ENCODE measurements at places on chromosomes 13 and 19.

GRCh38 chr13:40464337-40465014 is 202.0 kb downstream of the FOXO1 start:
- no peak for DNase-seq

DNA sequence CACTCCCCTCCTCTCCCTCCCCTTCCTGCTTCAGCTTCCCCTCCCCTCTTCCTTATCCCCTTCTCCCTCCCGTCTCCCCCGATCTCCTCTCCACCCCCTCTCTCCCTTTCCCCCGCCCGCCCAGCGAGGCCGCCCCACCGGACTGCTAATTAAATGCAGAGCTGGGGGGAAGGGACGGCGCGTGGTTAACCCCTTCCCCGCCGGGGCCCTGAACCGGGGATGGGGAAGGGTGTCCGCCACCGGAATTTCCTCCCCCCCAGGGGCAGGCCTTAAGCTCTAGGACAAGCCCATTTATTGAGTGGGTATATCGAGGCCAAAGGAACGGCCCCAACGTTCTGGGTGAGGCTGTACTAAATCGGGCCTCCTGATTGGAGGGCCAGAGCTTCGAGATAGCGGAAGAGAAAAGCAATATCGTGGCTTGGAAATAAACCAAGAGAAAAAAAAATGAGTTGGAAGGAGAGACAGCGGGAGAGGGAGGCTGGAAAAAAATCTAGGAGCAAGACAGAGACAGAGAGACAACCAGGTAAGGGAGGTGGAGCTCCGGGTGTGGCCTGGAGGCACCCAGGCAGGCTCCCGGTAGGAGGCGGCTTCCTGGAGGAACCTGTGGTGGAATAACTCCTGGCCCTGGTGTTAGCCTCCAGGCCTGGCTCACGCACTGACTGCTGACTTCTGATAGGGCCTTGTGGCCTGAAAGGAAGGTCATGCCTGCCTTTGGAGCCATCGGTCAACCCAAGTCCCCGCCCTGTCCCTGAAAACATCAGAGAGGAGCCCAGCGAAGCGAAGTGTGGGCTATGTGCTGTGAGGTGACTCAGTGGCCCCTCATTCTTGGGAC is 11.6 kb upstream of the JUND start:
- peak; percentile 80 for DNase-seq

- DNase-seq, result peak; percentile 5
Observed at GRCh38 chr13:31476266-31476665, 263.1 kb upstream of the RXFP2 start.

DNA sequence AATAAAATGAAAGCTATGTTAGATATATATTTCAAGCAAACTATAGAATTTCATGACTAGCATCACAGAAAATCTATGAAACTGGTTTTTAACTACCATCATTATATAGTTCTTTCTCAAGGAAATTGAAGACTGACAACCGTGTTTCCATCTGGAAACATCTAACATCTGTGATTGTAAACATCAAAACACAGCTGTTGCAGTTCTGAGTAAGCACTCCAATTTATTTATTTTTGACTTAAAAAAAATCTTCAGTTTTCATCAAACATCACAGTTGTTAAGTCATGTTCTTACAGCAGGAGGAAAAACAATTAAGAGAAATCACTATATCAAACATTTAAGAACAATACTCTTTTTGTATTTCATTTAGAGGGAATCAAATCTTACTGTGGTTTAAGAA is 1653.0 kb upstream of the MIR17HG start:
- peak; percentile 52 for DNase-seq

- DNase-seq, result no peak
Observed at GRCh38 chr19:14525729-14526128, 3.7 kb upstream of the TECR start.

DNA sequence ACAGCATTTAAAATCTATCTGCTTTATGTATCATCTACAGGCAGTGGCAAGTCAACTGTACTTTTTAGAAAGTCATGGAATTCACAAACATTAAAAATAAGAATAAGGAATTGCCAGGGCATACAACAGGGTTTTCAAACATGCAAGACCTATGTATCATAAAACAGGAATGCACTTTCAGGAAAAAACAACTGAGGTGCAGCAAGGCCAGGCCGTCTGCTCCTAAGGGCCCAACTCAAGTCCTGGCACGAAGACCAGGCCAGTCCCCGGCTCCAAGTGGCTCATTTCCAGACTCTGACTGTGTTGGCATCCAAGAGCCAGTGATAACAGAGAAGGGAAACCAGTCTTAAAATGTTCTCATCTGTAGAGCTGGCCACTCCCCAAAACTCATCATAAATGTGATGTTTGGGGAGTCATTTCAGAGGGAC is 7.1 kb downstream of the RFX2 start:
- DNase-seq, result peak; percentile 73

GRCh38 chr19:11570039-11570462 is 7.4 kb downstream of the ACP5 start:
- DNase-seq, result no peak

DNA sequence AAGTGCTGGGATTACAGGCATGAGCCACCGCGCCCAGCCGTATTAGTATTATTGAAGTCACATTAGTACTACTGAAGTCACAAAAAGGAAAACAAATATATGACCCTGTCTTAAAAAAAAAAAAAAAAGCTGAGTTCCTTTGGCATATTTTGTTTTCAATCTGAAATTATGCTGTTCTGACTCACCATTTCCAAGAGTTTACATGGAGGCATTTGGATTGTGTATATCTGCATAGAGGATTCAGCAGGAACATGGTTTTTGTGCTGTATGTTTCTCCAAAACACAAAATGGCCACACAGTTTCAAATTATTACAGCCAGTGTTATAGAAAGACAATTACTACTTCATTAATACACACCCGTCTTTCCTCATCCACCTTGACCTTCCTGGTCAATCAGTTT is 103.5 kb upstream of the TSC22D1 start:
- DNase-seq, result no peak

DNA sequence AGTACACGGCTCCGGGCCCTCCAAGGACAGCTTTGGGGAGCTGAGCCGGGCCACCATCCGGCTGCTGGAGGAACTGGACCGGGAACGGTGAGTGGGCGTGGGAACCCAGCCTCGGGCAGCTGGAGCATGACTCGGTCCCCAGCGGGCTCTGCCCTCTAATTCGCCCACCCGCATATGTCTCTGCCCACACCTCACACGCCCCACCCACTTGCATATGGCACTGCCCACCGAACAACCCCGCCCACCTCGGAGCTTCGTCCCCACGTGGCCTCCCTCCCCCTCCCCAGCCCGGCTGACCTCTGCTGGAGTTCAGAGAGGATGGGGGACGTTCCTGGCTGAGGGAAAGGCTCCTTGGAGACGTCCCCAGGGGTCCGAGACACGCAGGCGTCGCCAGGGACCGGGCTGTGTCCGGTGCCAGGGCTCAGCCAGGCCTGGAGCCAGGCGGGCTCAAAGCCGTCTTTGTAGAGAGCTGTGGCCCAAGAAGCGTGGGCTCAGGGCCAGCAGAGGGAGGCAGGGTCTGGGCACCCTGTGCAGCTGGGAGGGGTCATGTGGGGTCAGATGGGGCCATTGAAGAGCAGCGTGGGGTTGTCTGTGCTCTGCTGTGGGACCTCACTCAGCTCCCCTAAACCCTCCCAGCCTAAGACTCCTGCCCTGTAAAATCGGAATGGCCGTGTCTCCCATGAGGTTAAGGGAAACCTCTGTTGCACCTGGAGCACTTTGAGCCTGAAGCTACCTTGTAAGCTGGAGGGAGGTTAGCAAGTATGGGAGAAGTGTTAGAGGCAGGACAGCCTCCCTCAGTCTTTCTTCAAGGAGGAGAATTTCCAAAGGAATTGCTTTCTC is 3.8 kb downstream of the APC2 start:
- no peak for DNase-seq

Measured in HCEC 1CT (cell line).